GM10248 (cell line): ENCODE measurements at places on chromosomes 2 and 18.

GRCh38 chr2:175282300-175282699 lies 100.8 kb upstream of the ATP5MC3 start:
- peak; percentile 34 for DNase-seq

GRCh38 chr18:39296293-39296888 lies 1730.8 kb upstream of the CELF4 start:
- no peak for DNase-seq

- peak; percentile 17 for DNase-seq
Observed at GRCh38 chr18:6543330-6543908, 128.7 kb upstream of the L3MBTL4 start.

GRCh38 chr18:27604583-27604982 lies 419.5 kb upstream of the CHST9 start:
- DNase-seq, result no peak

DNA sequence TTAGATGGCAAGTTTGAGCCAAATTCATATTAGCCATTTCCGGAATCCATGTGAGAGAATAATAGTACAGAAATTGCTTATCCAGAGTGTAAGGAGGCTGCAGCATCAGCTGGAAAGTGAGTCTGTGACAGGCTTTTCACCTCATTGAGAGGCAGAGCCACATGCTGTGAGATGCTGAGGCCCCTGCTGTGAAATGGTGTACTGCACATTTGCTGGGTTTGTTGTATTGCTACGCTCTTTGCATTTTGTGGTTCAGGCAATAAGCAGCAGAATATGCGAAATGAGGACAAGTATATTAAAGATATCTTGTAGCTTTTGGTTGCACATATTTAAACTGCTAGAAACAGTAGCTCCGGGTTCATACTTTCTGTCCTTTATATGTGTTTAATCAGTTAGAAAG lies 37.0 kb downstream of the NABP1 start:
- DNase-seq, result no peak

DNA sequence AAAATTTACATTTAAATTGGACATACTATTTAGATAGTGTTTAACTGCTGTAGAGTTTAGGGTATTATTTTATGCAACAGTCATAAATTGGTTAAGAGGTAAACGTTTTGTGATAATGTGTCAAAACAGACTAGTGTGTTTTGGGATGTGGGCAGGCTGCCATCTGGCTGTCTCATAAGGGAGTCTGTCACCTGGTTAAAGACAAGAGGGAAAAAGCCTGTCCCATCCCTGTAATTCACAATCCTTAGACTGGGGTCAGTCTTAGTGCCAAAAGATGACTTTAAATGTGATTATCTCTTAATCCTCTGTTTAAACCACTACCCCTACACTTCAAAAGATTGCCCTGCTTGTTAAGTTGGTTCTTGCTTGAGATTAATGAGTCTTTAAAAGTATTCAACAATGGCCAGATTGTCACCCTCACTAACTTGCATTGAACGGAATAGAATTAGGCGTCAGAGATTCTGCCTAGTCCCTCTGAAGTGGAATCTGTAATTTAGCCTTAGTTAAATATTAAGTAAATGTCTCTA lies 59.2 kb downstream of the SGPP2 start:
- DNase-seq, result no peak

DNA sequence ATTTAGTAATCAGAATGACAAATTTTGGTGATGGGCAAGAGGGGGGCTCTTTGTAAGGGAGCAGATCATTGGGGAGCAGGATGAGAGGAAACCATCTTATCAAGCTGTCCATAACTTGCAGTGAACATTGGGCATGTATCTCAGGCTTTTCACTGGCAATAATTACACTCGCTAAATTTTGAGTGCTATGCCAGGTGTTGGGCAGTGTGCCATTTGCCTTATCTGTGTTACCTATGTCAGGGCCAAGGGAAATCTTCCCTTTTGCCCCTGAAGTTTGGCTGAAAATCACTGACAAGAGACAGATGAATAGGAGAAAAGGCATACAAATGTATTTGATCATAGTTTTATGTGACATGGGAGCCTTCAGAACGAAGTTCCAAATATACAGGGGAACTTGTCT lies 39.0 kb downstream of the NOSTRIN start:
- no peak for DNase-seq

GRCh38 chr18:37467002-37467662 lies 98.5 kb downstream of the CELF4 start:
- no peak for DNase-seq
